Breast epithelium (tissue), 4 donors: ENCODE measurements at places on chromosomes 2 and 18. TPM values are rescaled to one million over a fixed set of nuclear protein-coding genes. Genes with fewer than 3 reads are reported as not detected.

SH3RF3 gene
- 3.2 TPM for total RNA-seq

PPP1R7 gene
- 50.9 TPM for total RNA-seq

TMEM163 gene
- total RNA-seq: 0.66 TPM

CCDC121 gene
- 5.1 TPM for total RNA-seq

DNA sequence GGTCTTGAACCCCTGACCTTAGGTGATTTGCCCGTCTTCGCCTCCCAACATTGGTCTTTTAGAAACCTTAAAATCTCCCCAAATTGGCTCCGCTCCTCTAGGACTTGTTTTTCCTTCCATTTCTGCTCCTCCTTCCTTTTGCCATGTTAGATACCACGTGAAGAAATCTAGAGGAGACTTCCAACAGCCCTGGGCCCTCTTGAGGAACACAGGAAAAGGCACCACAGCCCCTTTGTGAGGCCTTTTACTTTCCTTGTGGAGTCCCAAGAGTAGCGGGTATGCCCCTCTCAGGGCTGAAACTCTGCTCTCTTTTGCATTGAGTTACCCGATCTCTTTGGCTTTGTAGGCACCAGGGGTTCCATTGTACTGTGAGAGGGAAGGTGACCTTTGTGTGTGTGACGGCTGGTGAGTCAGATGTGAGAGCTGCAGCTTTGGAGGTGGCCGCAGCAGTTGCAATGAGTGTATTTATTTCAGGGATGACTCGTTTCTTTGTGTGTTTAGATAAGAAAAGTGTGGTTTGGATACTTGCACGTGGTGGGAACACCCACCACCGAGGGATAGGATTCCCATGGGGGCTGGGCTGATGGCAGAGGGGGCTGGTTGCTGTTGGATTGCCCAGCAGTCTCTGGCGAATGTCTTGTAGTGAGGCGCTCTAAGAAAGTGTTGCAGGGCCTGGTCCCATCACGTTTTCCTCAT, 218.4 kb upstream of the HS6ST1 start:
- H3K27ac ChIP-seq: no peak overlapping the region
- no peaks in the 10 kb centered on the region for H3K4me1 ChIP-seq
- H3K36me3 ChIP-seq: no peaks in the 10 kb centered on the region
- no peak overlapping the region for H3K4me3 ChIP-seq

GRCh38 chr2:213688133-213688532, 403.9 kb downstream of the SPAG16 start:
- no peak for DNase-seq
- H3K27ac ChIP-seq: no peak overlapping the region
- no peaks in the 10 kb centered on the region for H3K36me3 ChIP-seq
- H3K4me3 ChIP-seq: no peak overlapping the region

- no peaks in the 10 kb centered on the region for H3K4me1 ChIP-seq
- H3K36me3 ChIP-seq: no peaks in the 10 kb centered on the region
- no peak overlapping the region for H3K27ac ChIP-seq
- no peaks in the 10 kb centered on the region for H3K27me3 ChIP-seq
- DNase-seq: no peak
Measured at GRCh38 chr2:120776649-120777048, 41.0 kb downstream of the GLI2 start.

DNA sequence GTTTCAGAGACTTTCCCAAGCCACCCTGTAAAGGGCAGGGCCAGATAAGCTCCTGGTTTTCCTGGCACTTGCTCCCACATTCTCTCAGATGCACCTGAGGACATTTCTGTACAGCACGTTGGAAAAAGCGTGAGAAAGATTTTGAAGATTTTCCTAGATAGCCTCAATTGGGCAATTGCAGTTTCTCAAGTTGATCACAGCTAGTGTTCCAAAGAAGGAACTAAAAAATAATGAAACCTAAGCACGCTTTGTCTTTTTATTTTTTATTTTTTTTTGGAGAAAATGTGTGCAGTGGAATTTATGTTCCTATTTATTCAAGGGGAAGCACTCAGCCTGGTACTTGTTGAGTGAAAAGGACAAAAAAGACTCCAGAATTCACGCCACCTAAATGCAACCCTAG, 429.1 kb downstream of the RNF144A start:
- no peaks in the 10 kb centered on the region for H3K27me3 ChIP-seq
- no peak for DNase-seq
- no peaks in the 10 kb centered on the region for H3K4me1 ChIP-seq

DNA sequence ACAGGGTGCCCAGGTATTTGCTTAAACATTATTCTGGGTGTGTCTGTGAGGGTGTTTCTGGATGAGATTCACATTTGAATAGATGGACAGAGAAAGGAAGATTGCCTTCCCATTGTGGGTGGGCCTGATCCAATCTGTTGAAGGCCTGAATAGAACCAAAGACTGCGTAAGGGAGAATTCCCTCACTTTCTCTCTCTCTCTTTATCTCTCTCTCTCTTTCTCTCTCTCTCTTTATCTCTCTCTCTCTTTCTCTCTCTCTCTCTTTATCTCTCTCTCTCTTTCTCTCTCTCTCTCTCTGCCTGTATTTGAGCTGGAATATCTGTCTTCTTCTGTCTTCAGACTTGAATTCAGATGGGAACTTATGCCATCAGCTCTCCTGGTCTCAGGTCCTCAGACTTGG, 148.4 kb downstream of the FAM124B start:
- H3K4me1 ChIP-seq: no peaks in the 10 kb centered on the region
- H3K4me3 ChIP-seq: no peak overlapping the region
- no peaks in the 10 kb centered on the region for H3K36me3 ChIP-seq
- DNase-seq: no peak
- H3K27me3 ChIP-seq: no peaks in the 10 kb centered on the region

GRCh38 chr2:45190481-45190942, 181.3 kb upstream of the SIX2 start:
- no peak overlapping the region for H3K4me3 ChIP-seq
- DNase-seq: no peak
- no peaks in the 10 kb centered on the region for H3K4me1 ChIP-seq
- no peaks in the 10 kb centered on the region for H3K36me3 ChIP-seq
